Effector CD8-positive, alpha-beta T cell (primary cell): ENCODE measurements at places on chromosomes 1 and 21.

- DNase-seq = no peak
Observed at GRCh38 chr1:220487297-220487820, 40.6 kb upstream of the MARK1 start.

- no peak for DNase-seq
Observed at GRCh38 chr1:231862611-231863010, 236.0 kb downstream of the DISC1 start.

- DNase-seq = no peak
Observed at GRCh38 chr1:232662910-232663309, 33.0 kb upstream of the SIPA1L2 start.

DNA sequence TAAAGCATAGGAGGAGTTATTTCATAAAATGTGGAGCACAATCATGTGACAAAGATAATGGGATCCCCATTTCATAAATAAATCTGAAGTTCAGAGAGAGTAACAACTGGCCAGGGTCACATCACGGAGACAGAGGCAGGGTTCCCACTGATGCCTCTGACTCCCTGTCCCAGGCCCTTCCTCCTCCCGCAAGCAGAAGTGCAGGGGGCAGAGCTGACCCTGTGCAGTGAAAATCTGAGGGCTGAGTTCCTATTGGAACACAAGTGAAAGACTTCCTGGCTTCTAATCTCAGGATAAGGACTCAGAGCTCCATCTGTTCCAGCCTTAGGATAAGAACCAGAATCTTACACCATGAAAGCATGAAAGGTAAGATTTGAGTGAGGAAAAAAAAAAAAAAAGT, 22.0 kb downstream of the SELL start:
- DNase-seq = no peak

DNA sequence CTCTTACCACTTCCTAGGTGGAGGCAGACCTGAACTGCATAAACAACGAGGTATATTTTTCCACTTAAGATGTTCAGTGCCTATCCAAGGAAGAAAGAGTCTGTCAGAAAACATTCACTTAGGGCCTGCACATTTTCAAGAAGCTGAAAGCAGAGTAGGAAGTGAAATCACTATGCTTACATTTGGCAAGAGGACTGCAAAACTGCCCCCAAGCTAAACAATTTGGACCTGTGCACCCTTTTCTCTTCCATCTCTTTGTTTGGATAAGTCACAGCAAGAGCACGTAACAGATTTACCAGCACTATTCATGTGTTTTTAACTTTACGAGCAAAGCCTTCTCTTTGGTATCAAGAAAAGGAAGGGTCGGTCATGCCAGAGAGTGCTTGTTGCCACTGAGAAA, 13.2 kb upstream of the BEND5 start:
- no peak for DNase-seq

- DNase-seq = no peak
Observed at GRCh38 chr1:187266051-187266450, 437.3 kb downstream of the PLA2G4A start.

GRCh38 chr1:27940297-27940696, 5.5 kb downstream of the SMPDL3B start:
- DNase-seq = peak; percentile 48

- DNase-seq = no peak
Observed at GRCh38 chr1:176605176-176605575, 142.2 kb downstream of the PAPPA2 start.

DNA sequence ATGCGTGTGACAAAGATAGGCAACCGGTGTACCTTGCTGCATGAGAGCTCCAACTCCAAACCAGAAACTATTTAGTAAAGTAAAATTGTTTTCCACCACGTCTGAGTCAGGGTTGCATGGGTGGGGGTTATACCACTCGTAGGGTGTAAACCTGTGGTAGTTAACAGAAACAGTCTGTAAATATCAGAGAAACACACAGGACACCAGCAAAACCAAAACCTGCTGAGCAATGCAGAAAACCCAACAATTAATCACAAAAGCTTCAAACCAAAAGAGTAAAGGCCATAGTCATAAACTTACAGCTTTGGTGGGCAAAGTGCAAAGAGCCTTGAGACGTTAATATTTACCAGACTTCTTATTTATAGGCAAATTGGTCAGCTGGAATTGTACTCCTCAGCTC, 282.7 kb downstream of the BACH1 start:
- DNase-seq = no peak

- no peak for DNase-seq
Observed at GRCh38 chr1:62781841-62782543, 1.9 kb upstream of the ATG4C start.

DNA sequence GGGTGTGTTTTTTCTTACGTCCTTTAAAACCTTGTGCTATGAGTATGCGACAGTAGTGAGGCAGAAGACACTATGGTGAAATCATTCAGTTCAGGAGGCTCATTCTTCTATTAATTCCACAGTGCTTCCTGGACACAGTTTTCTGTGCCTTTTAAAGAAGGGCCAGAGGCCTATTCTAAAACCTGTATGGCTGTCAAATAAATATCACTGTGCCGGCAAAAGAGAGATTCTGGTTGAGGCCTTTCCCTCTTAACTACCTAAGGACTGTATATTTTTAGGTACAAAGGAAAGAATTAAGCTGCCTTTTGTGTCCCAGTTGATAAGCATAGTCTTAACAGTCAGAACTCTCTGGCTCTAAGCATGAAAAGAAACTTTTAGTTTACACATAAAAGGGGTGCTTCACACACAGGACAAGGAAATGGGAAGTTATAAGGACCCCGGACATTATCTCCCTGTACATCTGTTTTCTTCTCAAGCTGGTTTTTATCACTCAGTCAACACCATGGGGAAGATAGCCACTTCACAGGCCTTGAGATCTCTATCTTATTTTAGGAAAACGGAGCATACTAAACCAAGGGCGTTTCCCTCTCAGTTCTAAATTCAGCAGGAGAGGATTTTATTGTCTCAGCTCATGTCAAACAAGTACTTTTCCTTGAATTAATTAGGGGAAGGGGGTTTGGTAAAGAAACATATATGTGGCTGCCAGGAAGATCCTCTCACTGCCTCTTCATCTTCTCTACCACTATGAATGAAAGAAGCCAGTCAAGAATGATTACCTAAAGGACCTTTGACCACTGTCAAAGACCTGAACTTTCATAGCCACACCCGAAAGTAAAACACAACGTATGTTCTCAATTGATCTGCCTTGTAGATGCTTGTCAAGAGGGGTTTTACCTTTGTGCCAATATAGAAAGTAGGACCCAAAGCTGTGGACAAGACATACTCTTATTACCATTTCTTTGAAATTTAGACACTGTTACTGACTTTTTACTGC, 71.4 kb upstream of the HSPA13 start:
- DNase-seq = no peak

DNA sequence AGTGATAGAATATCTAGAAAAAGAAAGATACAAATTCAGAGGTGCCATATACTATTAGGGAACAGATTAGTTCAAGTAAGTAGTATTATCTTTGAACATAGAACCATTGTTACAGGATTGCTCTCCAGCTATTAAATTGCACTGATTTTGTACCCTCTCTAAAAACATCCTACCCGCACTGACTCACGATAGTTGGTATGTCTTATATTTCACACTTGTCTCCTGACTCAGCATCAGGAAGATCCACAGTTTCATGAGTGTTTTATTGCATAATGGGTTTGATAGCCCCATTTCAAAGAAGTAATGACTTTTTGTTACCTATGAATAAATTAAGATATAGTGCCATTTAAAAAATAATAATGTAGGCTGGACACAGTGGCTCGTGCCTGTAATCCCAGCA, 6.0 kb downstream of the TATDN3 start:
- DNase-seq = no peak

GRCh38 chr21:40433538-40433937, 413.4 kb downstream of the DSCAM start:
- DNase-seq = no peak

DNA sequence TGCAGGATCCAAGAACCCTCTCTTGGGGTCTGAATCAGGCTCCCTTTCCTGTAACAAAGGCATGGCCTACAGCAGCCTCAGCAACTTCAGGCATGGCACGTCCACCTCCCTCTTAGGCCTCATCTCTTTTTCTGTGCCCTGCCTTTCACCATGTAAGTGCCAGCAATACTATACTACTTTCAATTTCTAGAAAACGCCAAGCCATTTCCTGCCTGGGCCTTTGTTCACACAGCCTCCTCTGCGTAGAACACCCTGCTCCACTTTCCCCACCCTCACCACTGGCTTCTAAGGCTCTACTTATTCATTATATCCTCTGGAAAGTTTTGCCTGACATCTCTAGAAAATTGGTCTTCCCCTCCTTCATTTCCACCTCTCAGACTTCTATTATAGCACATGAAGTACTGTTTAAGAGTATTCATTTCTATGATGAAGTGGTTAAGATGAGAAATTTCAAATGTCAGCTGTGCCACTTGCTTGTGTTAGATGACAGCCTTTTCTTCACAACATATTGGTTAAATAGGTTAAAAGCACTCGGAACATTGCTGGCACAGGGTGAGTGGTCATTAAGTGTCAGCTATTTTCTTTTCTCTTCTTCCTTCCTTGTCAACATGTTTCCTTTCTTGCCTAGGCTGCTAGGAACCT, 41.6 kb upstream of the VWA5B1 start:
- DNase-seq = no peak

- DNase-seq = no peak
Observed at GRCh38 chr21:39079617-39080016, 103.6 kb downstream of the PSMG1 start.

DNA sequence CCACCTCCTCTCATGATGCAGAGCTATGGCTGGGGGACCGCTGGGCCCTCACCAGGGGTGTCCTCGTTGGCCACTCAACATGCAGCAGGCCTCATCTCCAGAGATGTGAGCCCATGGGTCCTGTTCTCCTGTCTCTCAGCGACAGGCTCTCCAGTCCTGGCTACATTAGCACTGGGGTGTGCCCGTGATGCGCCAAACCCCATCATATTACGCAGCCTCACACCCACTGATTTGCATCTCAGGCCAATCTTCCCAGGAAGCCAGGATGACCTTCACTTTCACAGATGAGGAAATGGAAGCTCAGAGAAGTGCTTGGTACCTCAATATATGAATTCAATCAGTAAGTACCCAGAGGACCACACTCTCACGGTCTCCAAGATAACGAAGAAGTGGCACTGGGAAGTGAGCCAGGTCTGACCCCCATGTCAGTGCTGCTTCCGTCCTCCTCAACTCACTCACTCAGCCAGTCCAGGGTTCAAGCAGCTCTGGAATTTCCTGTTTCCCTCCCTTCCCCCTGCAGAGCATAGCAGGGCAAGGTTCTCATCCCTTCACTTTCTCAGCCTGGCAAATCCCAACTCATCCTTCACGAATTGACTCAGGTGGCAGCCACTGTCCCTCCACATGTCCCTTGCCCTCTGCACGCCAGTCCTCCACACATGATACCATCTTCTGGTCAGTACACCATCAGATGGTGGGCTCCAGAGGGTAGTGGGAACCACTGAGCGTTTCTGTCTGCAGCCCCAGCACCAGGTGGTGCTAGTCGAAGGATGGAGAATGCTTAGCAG, 28.9 kb upstream of the EVA1B start:
- no peak for DNase-seq

- DNase-seq = no peak
Observed at GRCh38 chr1:1208713-1209433, 2.5 kb upstream of the TNFRSF18 start.

DNA sequence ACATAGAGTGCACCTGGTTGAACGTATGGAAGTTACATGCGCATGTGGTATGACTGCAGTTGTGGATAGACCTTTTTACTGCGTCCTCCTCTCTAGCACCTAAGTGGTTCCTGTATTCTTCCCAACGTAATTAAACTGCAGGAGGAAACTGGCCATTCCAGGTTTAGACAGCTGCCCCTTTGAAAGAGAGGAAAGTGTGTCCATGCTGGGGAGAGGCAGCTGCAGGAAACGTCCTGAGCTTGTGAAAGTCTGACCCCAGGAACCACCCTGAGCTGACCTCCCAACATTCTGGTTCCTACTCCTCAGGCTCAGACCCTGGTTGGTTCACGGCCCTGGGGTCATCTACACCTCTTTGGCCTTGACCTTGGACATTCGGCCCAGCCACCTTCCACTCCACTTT, 309.3 kb downstream of the DISC1 start:
- no peak for DNase-seq

DNA sequence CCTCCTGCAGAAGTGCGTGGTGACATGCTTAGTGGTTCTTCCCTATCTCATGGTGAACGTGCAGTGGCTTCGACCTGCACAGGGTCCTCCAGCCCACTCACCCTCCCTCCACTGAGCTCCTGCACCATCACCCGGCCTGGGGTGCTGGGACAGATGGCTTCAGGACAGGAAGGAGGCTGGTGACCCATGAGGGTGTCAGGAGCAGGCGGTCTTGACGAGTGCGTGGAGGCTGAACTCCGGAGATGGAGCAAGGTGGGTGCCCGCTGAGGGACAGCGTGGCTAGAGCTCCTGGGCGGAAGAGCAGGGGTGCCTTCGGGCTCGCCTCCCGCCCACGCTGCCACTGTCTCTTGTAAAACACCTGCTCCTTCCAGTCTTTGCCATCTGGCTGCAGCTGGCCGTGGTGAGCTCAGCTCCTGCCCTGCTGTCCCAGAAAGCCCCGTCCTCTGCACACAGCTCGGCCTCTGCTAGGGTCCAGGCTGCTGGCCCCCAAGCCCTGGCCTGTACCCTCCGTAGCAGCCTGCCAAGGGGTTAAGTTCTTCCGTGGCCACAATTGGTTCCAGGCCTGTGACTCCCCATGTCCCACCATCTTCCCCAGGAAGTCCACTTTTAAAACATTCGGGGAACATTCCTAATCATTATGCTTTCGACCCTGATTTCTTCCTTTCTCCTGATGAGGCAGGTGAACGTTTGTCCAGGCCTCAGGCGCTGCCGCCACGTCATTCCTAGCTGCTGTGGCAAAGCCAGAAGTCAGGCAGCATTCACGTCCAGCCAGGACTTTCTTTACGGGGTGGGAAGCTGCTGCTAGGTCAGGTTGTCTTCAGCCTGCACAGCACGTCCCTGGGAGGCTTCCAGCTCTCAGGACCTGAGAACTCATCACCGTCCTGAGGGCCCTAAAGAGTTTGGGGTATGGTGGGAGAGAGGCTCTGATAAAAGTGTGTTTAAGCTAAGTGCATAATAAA, 8.1 kb downstream of the KRTAP10-1 start:
- no peak for DNase-seq

DNA sequence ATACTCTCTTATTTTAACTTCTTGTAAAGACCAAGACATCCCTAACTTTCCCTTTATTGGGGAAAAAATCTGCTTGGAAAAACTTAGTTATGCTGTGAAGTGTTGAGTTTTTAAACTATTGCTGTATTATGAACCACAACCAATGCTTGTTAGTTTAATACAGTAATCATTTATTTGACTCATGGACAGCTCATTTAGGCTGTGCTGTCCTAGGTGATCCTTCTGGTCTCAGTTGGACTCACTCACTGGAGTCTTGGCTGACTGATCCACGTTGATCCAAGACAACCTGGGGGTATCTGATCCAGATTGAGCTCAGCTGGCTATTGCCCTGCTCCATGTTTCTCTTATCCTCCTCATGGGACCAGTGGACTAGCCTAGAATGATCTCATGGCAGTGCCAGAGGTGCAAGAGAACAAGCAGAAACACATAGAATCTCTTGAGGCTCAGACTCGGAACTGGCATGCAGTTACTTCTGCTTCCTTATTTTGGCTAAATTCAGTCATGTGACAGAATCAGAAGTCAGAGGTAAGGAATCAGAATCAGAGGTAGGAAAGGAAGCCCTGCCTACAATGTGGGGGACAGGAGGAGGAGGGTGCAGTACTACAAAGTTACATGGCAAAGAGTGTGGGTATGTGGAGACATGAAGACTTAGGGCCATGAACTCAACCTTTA, 156.5 kb downstream of the FGGY start:
- DNase-seq = no peak
